ENCODE measurements at places on chromosomes 2 and 18.

DNA sequence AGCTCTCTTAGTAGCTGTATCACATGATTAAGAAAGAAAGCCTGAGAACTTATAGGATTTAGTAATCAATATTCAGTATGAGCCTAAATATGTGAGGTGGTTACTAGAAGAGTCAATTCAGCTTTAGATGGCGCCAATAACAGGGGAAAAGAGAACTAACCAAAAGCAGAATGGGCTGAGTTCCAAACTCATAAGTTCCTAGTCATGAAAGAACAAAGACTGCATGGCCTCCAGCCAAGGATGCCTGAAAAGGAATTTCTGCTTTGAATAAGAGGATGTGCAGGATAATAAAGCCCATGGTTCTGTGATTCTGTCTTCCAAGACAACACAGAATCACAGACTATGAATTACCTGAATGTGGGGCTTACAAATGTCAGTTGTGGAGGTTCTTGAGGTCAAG lies 196.5 kb downstream of the SATB2 start:
- no peak for DNase-seq

GRCh38 chr2:74625658-74626425 lies 22.3 kb downstream of the M1AP start:
- DNase-seq, result no peak

DNA sequence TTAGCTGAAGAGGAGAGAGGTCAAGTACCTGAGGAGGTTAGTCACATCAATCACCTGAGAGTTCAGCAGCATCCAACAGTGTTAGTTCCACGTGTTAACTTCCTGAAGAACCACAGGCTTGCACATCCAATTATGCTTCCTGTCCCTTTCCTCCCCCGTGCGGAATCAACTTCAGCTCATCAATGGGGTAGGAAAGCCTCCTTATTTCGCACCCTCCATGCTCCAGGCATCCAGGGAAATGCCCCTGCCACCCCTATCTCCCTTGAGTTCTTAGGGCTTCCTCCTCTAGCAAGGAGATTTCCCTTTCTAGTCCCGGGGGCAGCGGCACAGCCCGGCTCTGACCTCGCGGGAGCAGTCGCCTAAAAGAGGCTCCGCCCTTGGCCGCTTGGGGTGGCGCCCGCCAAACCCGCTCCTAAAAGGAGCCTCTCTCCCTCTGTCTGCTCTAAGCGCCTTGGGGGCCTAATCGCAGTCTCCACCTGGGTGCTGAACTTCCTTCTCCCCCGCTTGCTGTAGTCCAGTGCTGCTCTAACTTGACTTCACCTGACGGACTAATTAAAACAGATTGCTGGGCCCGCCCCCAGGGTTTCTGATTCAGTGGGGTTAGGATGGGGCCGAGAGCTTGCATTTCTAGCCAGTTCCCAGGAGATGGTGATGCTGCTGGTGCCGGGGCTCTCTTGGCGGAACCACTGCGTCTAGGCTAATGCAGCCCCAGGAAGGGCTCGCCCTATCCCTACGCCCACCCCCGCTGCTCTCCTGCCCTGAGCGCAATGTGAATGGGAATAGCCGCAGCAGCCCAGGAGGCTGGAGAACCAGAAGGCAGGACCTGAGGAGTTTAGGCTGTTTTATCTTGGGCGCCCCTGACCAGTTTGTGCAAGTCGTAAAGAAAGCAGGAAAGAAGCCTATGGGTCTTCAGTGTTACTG lies 3.4 kb upstream of the TET3 start:
- DNase-seq, result peak; percentile 42

GRCh38 chr2:36792951-36793350 lies 96.4 kb downstream of the VIT start:
- DNase-seq, result no peak

GRCh38 chr2:99561804-99562203 lies 72.0 kb upstream of the REV1 start:
- DNase-seq, result no peak

GRCh38 chr18:62505669-62506494 lies 16.9 kb upstream of the ZCCHC2 start:
- DNase-seq, result no peak

DNA sequence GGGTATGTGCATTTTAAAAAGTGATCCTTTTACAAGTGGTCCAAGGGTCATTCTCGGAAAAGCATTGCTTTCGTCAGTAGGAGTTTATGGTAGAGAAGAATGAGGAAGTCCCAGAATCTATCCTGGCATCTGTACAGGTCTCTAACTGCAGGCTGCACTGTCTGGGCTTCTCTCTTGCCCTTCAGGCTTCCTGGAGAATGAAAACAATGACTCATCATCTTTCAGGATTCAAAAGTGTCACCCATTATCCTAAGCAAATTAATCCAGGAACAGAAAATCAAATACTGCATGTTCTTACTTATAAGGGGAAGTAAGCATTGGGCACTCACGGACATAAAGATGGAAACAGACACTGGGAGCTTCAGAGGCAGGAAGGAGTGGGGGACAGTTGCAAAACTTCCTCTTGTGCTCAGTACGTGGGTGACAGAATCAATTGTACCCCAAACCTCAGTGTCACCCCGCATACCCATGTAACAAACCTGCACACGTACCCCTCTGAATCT lies 60.2 kb upstream of the TXNDC2 start:
- no peak for DNase-seq
